ENCODE measurements at places on chromosomes 1 and 21.

DNA sequence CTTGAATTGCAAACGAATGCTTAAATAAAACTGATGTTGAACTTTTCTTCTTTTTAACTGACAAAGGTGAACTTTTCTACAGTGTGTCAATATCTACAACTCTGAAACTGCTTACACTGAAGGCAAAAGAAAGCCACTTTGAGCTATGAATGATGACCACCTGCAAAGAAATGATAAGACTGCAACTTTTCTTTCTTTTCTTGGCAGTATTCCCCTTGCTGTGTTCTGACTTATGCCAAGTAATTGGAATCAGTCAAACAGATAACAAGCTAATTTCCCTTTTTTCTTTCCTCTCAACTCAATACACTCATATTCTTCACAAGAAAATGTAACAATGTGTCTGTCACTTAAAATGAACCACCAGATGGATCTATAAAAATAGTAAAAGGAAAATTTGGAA lies 588.1 kb upstream of the BRINP3 start:
- DNase-seq, result no peak
- no peak overlapping the region for H3K4me3 ChIP-seq
- no peaks in the 10 kb centered on the region for H3K36me3 ChIP-seq
- no peak overlapping the region for H3K27ac ChIP-seq
- no peaks in the 10 kb centered on the region for H3K27me3 ChIP-seq
- H3K4me1 ChIP-seq, result no peaks in the 10 kb centered on the region

GRCh38 chr1:225435957-225436392 lies 8.1 kb upstream of the LBR start:
- no peaks in the 10 kb centered on the region for H3K36me3 ChIP-seq
- no peak overlapping the region for H3K27ac ChIP-seq
- H3K27me3 ChIP-seq, result no peaks in the 10 kb centered on the region
- no peak for DNase-seq
- peaks cover 13% of the 10 kb centered on the region for H3K4me1 ChIP-seq

GRCh38 chr1:94048413-94049164 lies 72.4 kb downstream of the ABCA4 start:
- no peaks in the 10 kb centered on the region for H3K27me3 ChIP-seq
- no peaks in the 10 kb centered on the region for H3K36me3 ChIP-seq
- H3K4me3 ChIP-seq, result no peak overlapping the region
- peak overlapping the region; percentile 41 for H3K27ac ChIP-seq
- H3K4me1 ChIP-seq, result peaks cover 15% of the 10 kb centered on the region

- DNase-seq, result no peak
- H3K36me3 ChIP-seq, result no peaks in the 10 kb centered on the region
- H3K27me3 ChIP-seq, result no peaks in the 10 kb centered on the region
- H3K4me3 ChIP-seq, result no peak overlapping the region
- no peak overlapping the region for H3K27ac ChIP-seq
These were observed 314.3 kb downstream of the BACH1 start for GRCh38 chr21:29613021-29613420.
